ENCODE measurements at places on chromosomes 3 and 15. TPM values are rescaled to one million over a fixed set of nuclear protein-coding genes. Genes with fewer than 3 reads are reported as not detected.

Gene RPP25
- total RNA-seq = 3.8 TPM

DNA sequence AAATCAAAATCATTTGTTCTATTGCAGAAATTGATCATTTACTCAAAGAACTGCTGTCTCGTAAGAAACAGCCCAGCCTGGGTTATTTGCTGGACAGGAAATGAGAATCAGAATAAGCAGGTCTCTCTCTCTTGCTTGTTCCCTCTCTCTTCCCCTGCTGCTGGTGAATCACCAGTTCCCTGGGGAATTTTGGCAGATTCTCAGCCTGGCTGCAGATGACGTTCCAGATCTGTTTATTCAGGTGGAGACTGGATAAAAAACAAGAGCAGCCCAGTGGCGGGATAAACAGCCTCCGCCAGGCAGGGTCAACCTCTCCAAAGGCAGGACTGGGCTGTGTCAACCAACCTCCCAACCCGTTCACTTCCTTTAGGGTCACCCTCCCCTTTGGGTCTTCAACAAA lies 72.1 kb downstream of the LRIG1 start:
- H3K4me1 ChIP-seq = peaks cover 57% of the 10 kb centered on the region
- peaks cover 4% of the 10 kb centered on the region for H3K36me3 ChIP-seq
- H3K4me3 ChIP-seq = no peak overlapping the region
- no peak overlapping the region for H3K27ac ChIP-seq
- no peak for DNase-seq

DNA sequence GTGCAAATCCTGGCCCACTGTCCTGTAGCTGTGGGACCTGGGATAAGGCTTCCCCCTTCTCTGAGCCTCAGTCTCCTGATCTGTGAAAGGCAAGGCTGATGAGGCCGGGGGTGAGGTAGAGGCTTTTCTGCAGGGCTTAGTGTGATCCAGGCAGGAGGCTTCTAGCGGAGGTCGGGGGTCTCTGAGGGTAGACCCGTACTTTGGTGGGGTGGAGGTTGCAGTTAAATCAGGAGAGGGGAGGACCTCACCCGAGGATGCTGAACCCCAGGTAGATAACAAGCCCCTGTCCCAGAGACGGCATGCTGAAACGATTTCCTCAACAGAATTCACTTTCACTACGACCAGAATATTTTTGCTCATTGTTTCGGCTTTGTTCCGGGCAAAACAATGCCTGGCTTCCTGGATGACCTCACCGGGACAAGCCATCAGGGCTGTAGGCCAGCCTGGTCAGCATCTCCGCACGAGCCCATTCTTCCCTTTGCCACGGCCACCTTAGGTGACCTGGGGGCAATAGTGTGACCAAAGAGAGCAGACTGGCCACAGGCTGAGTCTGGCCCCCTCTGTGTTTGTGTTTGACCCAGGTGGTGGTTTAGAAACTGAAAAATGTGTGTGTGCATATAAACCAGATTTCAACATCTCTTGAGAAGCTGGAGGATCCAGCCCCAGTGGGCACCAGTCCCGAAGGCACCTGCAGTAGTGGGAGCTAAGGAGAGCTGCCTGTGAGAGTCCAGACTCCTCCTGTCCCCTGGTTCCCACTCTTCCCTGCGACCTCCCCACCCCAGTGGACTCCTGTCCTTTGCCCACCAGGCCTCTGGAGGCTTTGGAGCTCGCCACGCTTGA lies 33.0 kb downstream of the SLC6A6 start:
- peak overlapping the region; percentile 77 for H3K27ac ChIP-seq
- H3K36me3 ChIP-seq = no peaks in the 10 kb centered on the region
- no peak for DNase-seq
- peaks cover 56% of the 10 kb centered on the region for H3K4me1 ChIP-seq
- H3K4me3 ChIP-seq = no peak overlapping the region

GRCh38 chr15:29670998-29671981 lies 151.0 kb downstream of the TJP1 start:
- peaks cover 21% of the 10 kb centered on the region for H3K27me3 ChIP-seq
- DNase-seq = no peak
- H3K36me3 ChIP-seq = no peaks in the 10 kb centered on the region
- H3K4me1 ChIP-seq = no peaks in the 10 kb centered on the region
- H3K27ac ChIP-seq = no peak overlapping the region

- H3K27me3 ChIP-seq = no peaks in the 10 kb centered on the region
- DNase-seq = no peak
- no peaks in the 10 kb centered on the region for H3K36me3 ChIP-seq
- H3K27ac ChIP-seq = no peak overlapping the region
These were observed 168.0 kb upstream of the GMNC start for GRCh38 chr3:191030491-191030890.

DNA sequence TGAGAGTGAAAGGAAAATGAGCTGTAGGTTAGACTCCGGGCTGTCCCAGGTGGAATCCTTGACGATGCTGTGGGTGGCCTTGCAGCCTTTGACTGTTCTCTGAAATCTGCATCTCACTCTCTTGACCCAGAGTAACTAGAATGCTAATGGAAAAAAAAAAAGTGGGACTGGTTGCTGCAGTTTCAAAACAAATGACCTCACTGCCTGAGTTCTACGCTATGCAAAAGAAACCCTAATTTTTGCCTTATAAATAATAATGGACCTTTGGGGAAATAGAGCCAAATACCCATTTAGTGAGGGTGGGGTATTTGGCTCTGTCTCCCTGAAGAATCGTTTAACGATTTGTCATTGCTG lies 309.7 kb upstream of the C2CD4B start:
- no peak overlapping the region for H3K27ac ChIP-seq
- no peak for DNase-seq
- no peaks in the 10 kb centered on the region for H3K27me3 ChIP-seq
- H3K36me3 ChIP-seq = no peaks in the 10 kb centered on the region
- no peak overlapping the region for H3K4me3 ChIP-seq

DNA sequence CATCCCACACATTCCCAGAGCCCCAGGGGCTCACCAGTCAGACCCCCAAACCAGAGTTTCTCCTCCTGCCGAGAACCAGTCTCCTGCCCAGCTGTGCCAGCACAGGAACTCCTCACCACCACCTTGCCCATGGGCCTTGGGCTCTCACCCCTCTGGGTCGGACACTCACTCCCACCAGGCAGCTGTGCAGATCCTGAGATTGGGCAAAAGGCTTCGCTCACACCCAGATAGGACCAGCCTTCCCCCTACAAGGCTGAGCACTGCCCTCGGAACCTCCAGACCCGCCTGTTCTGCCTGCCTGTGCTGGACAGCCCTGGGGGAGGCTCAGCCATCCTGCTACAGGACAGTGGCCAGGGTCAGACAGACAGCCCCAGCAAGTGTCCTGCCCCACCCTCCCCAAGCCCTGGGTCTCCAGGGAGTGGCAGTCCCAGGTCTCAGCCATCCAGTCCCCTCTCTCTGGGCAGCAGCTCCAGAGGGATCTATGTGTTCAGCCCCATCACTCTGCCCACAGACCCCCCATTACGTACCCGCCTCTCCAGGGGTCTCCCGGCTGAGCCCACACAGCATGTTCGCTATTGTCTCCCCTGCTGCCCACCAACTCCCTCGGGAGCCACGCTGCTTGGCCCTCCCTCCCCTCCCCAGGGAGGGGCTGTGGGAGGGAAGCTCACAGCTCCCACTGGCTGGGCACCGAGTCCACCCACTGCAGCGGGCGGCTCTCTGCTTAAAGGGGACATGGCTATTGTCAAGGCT lies at the start of gene GRIP2:
GRIP2 (minus strand) TSS at position 601 of the 750 bp plus-strand sequence; CDS start at position 567, 34 bp downstream.
- H3K36me3 ChIP-seq = no peaks in the 10 kb centered on the region
- no peak within 1 kb of the TSS for H3K4me3 ChIP-seq
- no peak within 1 kb of the TSS for H3K27ac ChIP-seq

GRCh38 chr3:188446766-188447165 lies 292.8 kb downstream of the LPP start:
- H3K4me3 ChIP-seq = no peak overlapping the region
- DNase-seq = no peak
- H3K36me3 ChIP-seq = peaks cover 16% of the 10 kb centered on the region
- H3K27ac ChIP-seq = no peak overlapping the region
- H3K27me3 ChIP-seq = no peaks in the 10 kb centered on the region

Measured in activated CD4-positive, alpha-beta memory T cell treated with anti-CD3 and anti-CD28 coated beads for 36 hours (primary cell).